OCI-M1 (cell line): ENCODE measurements at places on chromosomes 4 and X.

DNA sequence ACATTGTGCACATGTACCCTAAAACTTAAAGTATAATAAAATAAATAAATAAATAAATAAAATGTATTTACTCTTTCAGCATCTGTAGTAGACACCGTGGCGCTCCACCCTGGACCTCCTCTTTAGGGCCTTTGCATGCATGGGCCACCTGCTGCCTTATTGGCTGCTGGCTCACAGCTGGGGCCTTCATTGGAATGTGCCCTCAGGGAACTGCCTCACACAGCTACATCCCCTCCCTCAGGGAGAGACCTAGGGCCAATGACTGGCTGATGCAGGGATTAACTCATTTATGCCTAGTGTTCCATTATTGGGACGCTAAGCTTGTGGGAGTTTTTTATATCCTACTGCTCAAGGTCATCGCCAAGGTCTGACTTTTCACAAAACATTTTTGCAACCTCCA is 302.9 kb upstream of the FTHL17 start:
- no peak for DNase-seq

DNA sequence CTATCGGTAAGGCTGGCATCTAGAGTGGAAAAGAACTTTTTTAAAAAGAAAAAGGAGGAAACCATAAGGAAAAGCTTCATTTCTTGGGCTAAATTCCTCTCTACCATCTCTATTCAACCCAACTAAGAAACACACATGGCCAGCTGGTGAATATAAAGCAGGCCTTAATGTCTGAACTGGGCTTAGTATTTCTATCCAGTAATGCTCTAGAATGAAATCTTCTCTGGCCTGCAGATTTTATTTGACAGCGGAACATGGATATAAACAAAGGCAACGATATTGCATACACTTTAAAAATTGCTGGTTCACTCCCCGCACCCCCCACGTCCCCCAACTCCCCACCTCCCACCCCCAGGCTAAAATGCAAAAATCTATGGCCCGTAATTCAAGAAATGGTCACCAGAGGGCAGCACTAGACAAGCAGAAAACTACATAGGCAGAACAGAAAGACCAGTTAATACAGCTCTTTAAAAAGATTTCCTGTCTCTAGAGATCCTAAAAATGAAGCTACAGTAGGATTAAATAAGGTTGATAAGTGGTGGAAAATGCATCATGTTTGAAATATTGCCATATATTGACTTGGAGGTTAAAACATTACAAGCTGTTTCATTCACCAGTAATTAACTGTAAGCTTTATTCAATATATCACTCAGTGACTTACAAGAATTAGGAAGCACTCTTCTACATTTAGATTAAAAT is 155.2 kb upstream of the GALNT7 start:
- DNase-seq = peak; percentile 78

GRCh38 chrX:13212191-13212651 is 107.6 kb downstream of the ATXN3L start:
- DNase-seq = no peak

GRCh38 chrX:39728025-39728424 is 369.7 kb downstream of the BCOR start:
- no peak for DNase-seq

DNA sequence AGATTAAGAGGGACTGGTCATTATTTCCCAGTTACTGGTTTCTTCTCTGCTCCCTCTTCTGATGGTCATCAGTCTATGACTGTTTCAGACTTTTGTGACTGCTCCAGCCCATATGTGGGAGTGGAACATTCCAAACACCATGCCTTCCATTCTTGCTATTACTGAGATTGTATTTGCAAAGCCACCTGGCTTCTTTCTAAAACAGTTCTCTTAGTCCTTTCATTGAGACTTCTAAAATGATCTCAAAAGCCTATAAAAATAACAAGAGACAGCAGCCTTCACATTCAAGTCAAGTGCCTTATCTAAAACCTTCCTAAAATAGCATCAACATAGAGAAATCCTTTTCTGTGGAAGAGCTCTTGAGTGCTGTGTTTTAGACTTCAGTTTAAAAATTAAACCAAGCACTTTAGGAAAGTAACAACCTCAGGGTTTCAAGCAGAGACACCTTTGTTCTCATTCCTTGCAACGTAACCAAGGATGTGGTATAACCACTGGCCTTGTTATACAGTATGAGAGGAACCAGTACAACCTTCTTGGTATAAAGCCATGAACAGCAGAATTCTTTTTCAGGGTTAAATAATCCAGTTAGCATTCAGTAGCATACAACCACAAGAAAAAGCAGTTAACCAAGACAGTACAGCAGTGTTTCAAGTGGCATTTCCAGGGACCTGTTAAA is 97.1 kb downstream of the NFKB1 start:
- DNase-seq = no peak

GRCh38 chr4:74670583-74670982 is 123.7 kb downstream of the BTC start:
- no peak for DNase-seq

DNA sequence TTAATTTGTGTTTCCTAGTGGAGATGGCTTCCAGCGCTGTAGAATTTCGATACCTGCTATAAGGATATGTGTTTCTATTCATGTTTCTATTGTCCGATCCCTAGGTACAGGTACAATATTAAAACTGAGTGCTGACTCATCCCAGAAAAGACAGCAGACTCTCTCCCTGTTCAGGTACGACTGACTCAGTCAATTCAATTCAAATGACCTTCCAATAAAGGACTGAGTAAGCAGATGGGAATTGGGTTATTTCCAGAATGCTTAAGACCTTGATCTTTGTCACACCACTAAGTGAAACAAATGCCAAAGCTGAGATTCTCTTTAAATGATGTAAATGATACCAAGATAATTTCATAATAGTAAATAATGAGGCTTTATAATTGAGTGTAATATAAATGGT is 1596.9 kb downstream of the RPA4 start:
- no peak for DNase-seq

- no peak for DNase-seq
Observed at GRCh38 chr4:24668956-24669355, 84.6 kb upstream of the DHX15 start.

DNA sequence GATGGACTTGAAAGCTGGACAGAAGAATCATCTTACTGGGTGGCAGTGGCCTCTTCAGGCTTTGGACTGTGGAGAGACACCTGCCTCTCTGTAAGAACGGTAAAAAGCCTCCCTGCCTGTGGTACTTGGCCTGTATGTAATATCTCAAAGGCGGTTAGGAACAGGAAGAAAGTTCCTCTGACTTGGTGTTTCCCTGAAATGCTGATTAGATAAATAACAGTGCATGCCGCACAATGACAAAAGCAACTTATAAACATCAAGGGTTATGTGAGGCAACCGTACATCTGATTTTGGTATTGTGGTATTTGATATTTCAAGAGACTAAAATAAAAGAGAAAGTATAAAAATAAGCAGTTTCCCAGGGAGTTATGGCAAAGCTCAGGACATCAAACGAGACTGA is 92.4 kb upstream of the SORBS2 start:
- DNase-seq = peak; percentile 87

DNA sequence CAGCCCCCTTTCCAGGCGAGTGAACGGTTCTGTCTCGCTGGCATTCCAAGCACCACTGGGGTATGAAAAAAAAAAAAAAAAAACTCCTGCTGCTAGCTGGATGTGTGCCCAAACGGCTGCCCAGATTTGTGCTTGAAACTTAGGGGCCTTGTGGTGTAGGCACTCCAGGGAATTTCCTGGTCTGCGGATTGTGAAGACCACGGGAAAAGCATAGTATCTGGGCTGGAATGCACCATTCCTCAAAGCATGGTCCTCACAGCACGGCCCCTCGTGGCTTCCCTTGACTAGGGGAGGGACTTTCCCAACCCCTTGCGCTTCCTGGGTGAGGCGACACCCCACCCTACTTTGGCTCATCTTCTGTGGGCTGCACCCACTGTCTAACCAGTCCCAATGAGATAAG is 516.8 kb upstream of the FAM241A start:
- DNase-seq = no peak

GRCh38 chrX:134258202-134258601 is 21.2 kb downstream of the CCDC160 start:
- DNase-seq = peak; percentile 84

GRCh38 chr4:8247047-8247930 is 22.3 kb upstream of the HTRA3 start:
- no peak for DNase-seq

DNA sequence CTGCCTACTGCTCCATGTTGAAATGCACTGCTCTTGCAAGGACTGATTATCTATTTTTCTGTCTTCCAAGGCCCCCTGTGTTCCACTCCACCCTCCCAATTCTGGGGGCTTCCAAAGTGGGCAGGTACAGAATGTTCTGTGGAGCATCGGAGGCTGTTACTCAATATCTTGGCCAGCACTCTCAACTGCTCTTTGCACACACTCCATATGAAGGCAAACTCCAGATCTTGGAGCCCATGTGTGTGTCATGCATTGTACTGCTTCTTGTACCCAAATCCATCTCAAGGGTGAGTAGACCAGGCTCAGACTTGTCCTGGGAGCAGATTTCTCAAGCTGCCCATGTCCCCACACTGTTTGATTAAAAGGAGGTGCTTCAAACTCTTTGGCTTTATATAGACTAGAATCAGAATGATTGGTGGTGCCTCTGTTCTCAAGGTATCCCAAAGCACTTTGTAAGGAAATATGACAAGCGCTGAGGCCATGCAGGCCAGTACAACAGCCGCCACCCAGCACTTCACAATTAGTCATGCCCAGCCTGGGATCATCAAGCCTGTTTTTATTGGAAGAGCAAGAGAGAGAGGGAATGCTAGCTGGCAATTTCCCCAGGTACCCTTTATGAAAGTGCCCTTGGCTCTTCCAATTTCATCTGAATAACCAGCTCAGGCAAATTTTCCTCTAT is 44.3 kb downstream of the AR start:
- no peak for DNase-seq

- DNase-seq = peak; percentile 69
Observed at GRCh38 chr4:34720571-34720970, 1523.7 kb downstream of the ARAP2 start.

- no peak for DNase-seq
Observed at GRCh38 chr4:119118397-119118796, 17.2 kb upstream of the MYOZ2 start.

DNA sequence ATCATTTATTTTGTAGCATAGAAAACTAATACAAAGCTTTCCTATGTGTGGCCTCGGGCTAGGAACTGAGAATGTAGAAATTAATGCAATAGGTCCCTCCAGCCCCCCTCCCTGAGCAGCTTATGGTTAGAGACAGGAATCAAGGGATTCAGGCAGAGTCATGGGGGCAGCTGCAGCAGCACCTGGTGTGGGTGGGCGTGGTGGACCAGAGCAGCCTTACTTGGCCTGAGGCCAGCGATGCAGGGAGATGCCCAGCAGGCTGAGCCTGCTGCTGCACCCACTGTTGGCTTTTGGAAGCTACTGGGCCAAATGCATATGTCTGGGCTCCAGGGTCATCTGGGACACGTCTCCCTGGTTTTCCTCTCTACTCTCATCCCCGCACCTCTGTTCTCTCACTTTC is 74.0 kb downstream of the STK32B start:
- no peak for DNase-seq

DNA sequence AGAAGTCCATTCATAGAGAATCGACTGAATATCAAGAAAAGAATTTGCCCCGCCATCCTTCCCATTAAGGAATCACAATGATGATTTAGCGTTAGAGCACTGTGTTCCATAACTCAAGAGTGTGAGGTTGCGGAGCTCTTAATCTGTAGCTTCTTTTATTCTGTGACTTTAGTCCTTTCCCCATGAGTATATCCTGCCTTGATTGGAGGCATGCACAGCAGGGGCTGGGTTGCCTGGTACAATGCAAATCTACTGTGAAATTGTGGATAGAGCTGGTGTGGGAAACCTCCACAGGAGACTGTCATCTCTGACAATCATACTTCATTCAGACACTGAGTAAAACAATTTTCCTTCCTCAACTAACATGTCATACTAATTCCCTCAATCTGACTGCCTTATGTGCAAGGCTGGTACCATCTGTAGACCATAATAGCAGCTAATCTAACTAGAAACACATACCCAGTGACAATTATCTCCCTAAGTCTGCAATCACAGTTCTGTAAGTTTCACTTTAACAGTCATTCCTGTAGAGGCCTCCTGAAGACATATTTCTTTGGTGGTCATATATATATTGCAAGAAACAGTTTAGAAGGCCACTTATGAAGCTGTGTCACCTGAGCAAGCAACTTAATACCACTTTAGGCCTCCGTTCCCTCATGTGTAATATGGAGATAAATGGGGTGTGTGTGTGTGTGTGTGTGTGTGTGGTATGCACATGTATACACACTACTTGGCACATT is 355.2 kb upstream of the FAM241A start:
- no peak for DNase-seq

- no peak for DNase-seq
Observed at GRCh38 chrX:13808293-13808692, 8.6 kb downstream of the GPM6B start.

DNA sequence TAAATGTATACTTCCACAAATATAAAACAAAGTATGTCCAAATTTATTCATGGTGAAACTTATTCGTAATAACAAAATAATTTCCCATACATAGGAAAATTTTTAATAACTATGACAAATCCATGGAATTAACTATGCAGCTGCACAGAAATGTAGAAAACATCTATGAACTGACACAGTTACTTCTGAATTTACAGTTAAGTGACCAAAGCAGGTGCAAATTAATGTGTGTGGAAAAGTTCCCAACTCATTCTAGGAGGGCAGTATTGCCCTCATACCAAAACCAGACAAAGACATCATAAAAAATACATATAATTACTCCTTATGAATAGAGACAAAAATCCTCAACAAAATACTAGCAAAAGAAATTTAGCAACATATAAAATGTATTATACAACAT is 12.5 kb downstream of the LDOC1 start:
- no peak for DNase-seq

- no peak for DNase-seq
Observed at GRCh38 chr4:104501290-104501689, 6.6 kb upstream of the CXXC4 start.

GRCh38 chr4:89171176-89171805 is 60.0 kb downstream of the TIGD2 start:
- DNase-seq = no peak

GRCh38 chr4:113880240-113881028 is 99.0 kb downstream of the ARSJ start:
- DNase-seq = no peak

DNA sequence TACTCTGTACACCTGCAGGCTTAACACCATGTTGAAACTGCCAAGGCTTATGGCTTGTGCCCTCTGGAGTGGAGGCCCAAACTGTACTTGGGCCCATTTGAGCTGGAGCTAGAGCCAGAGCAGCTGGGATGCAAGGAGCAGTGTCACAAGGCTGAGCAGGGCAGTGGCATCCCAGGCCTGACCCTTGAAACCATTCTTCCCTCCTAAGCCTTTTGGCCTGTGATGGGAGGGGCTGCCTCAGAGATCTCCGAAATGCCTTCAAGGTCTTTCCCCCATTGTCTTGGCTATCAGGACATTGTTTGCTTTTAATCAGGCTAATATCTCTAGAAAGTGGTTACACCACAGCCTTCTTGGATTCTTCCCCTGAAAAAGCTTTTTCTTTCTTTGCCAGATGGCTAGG is 10.9 kb upstream of the PNMA5 start:
- no peak for DNase-seq

GRCh38 chr4:36310793-36311192 is 29.4 kb downstream of the DTHD1 start:
- DNase-seq = no peak

GRCh38 chr4:177119021-177119471 is 190.6 kb upstream of the NEIL3 start:
- no peak for DNase-seq

GRCh38 chr4:29560452-29560851 is 1159.7 kb upstream of the PCDH7 start:
- DNase-seq = peak; percentile 62

GRCh38 chr4:134585972-134586371 is 384.4 kb upstream of the PABPC4L start:
- no peak for DNase-seq
